ENCODE measurements at places on chromosomes 1 and 21. TPM values are rescaled to one million over a fixed set of nuclear protein-coding genes. Genes with fewer than 3 reads are reported as not detected.

GRCh38 chr1:34898330-34898761, 31.1 kb downstream of the DLGAP3 start:
- peaks cover 3% of the 10 kb centered on the region for H3K4me1 ChIP-seq
- H3K27me3 ChIP-seq: no peaks in the 10 kb centered on the region
- no peak for DNase-seq
- no peaks in the 10 kb centered on the region for H3K36me3 ChIP-seq

GRCh38 chr1:37999430-38000232, 5.7 kb downstream of the FHL3 start:
- H3K4me3 ChIP-seq: 0 out of 2 replicates have a peak overlapping the region, but pooled peaks have one; percentile 3
- H3K36me3 ChIP-seq: peaks cover 7% of the 10 kb centered on the region
- peak overlapping the region; percentile 37 for H3K27ac ChIP-seq
- DNase-seq: peak; percentile 55

GRCh38 chr1:226233806-226234205, 10.3 kb downstream of the MIXL1 start:
- H3K4me1 ChIP-seq: no peaks in the 10 kb centered on the region
- peaks cover 29% of the 10 kb centered on the region for H3K36me3 ChIP-seq
- H3K27ac ChIP-seq: no peak overlapping the region
- no peaks in the 10 kb centered on the region for H3K27me3 ChIP-seq
- no peak for DNase-seq

- H3K36me3 ChIP-seq: no peaks in the 10 kb centered on the region
- no peak overlapping the region for H3K27ac ChIP-seq
- no peaks in the 10 kb centered on the region for H3K4me1 ChIP-seq
- no peak overlapping the region for H3K4me3 ChIP-seq
- H3K27me3 ChIP-seq: no peaks in the 10 kb centered on the region
These were observed 54.1 kb downstream of the CD2 start for GRCh38 chr1:116808200-116808847.

Gene A3GALT2
- total RNA-seq: not detected

Gene KCNH1
- total RNA-seq: 0.38 TPM

Gene NFASC
- 15.2 TPM for total RNA-seq

DNA sequence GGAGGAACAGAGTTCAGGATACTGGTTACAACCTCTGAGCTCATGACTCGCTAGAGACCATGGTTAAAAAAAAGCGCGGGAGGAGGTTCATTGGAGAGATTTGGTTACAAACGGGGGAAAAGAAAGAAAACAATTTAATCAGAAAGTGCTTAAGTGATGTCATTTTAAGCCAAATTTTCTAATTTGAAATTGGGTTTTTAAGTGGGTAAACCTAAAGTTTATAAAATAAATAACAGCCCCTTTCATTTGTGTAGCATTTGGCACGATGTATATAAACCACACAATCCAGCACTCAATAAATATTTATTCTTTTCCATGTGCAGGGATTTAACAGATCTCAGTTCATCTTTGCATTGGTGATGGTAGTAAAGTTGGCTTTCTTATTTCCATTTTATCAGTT, 7.0 kb upstream of the DPT start:
- no peak for DNase-seq
- H3K4me3 ChIP-seq: no peak overlapping the region
- H3K4me1 ChIP-seq: no peaks in the 10 kb centered on the region
- H3K27me3 ChIP-seq: no peaks in the 10 kb centered on the region
- H3K36me3 ChIP-seq: no peaks in the 10 kb centered on the region

Gene SPRR1A
- total RNA-seq: not detected

GRCh38 chr1:206506405-206507283, 687 bp upstream of the RASSF5 start:
- no peak overlapping the region for H3K27ac ChIP-seq
- H3K4me3 ChIP-seq: peak overlapping the region; percentile 67
- no peak for DNase-seq
- peaks cover 8% of the 10 kb centered on the region for H3K4me1 ChIP-seq
- H3K27me3 ChIP-seq: peaks cover 49% of the 10 kb centered on the region

Gene WNT3A
- 0.19 TPM for total RNA-seq

GRCh38 chr1:154859786-154860155, 10.3 kb downstream of the KCNN3 start:
- no peak overlapping the region for H3K27ac ChIP-seq
- no peaks in the 10 kb centered on the region for H3K27me3 ChIP-seq
- H3K4me3 ChIP-seq: no peak overlapping the region
- no peak for DNase-seq
- H3K36me3 ChIP-seq: no peaks in the 10 kb centered on the region
- peaks cover 7% of the 10 kb centered on the region for H3K4me1 ChIP-seq

- H3K4me1 ChIP-seq: peaks cover 2% of the 10 kb centered on the region
- H3K4me3 ChIP-seq: no peak overlapping the region
- DNase-seq: no peak
These were observed 32.8 kb downstream of the AKNAD1 start for GRCh38 chr1:108824051-108824450.

DNA sequence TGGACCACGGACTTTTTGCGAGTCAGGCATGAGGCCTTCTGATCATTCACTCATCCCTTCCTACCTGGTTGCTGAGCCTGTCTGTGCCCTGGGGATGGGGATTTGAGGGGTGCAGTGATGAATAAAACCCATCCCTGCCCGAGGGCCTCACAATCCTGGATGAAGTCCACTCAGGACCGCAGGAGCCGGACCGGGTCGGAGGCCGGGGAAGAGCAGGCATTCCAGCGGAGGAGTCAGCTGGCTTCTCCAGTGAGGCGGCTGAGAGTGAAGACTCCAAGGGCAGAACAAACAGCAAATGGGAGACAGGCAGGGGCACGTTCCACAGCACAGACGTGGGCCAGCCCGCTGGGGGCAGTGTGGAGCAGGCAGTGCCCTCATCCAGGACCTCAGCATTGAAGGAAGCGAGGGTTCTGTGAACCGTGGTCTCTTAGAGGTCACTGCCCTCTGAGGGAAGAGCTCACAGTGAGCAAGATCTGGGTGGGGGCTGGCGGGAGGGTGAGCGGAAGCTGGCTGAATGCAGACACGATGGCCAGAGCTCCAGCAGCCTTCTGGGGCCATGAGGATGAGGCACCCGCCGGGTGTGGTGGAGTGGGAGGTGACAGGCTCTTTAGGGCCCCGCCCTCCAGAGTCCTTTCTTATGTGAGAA, 10.9 kb upstream of the LRRC3 start:
- no peak overlapping the region for H3K27ac ChIP-seq
- DNase-seq: peak; percentile 85
- no peaks in the 10 kb centered on the region for H3K4me1 ChIP-seq
- H3K36me3 ChIP-seq: no peaks in the 10 kb centered on the region
- no peak overlapping the region for H3K4me3 ChIP-seq

Gene VCAM1
- total RNA-seq: not detected

Gene MKNK1
- total RNA-seq: 21.5 TPM

- peaks cover 11% of the 10 kb centered on the region for H3K36me3 ChIP-seq
- H3K4me1 ChIP-seq: no peaks in the 10 kb centered on the region
- DNase-seq: no peak
- H3K27me3 ChIP-seq: no peaks in the 10 kb centered on the region
These were observed 674 bp upstream of the TTC4 start for GRCh38 chr1:54714881-54715492.

- H3K36me3 ChIP-seq: no peaks in the 10 kb centered on the region
- no peak overlapping the region for H3K4me3 ChIP-seq
- DNase-seq: no peak
- no peaks in the 10 kb centered on the region for H3K27me3 ChIP-seq
- no peak overlapping the region for H3K27ac ChIP-seq
- peaks cover 8% of the 10 kb centered on the region for H3K4me1 ChIP-seq
These were observed 50.0 kb upstream of the COL18A1 start for GRCh38 chr21:45354970-45355369.

DNA sequence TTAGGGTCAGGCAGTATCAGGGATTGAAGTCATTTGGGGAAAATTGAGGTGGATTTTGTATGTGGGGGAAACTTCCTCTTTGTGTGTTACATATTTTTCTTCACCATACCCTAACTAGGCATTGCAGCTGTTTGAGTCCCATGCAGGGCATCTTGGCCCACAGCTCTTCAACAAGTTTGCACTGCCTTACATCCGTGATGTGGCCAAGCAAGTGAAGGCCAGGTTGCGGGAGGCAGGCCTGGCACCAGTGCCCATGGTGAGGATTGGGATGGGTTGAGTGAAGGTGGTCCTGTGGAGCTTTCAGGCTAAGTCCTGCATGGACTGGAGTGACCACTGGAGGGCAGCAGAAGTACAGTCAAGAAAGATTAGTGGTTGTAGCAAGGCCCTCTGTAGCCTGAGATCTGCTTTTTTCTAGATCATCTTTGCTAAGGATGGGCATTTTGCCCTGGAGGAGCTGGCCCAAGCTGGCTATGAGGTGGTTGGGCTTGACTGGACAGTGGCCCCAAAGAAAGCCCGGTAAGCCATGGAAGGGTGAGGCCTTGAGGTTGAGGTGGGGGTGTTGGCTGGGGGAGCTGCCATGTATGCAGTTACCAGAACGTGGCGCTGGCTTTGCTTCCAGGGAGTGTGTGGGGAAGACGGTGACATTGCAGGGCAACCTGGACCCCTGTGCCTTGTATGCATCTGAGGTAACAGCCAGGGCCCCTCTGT, 2.4 kb downstream of the UROD start:
- H3K4me1 ChIP-seq: peaks cover 5% of the 10 kb centered on the region
- H3K36me3 ChIP-seq: 0 out of 2 replicates have a peak, but pooled peaks cover 3% of the 10 kb centered on the region
- no peak overlapping the region for H3K4me3 ChIP-seq
- H3K27ac ChIP-seq: no peak overlapping the region

- no peak overlapping the region for H3K27ac ChIP-seq
- H3K36me3 ChIP-seq: no peaks in the 10 kb centered on the region
- H3K27me3 ChIP-seq: no peaks in the 10 kb centered on the region
- no peak overlapping the region for H3K4me3 ChIP-seq
- no peak for DNase-seq
These were observed 11.1 kb upstream of the C8A start for GRCh38 chr1:56843544-56843943.

- no peaks in the 10 kb centered on the region for H3K27me3 ChIP-seq
- no peaks in the 10 kb centered on the region for H3K4me1 ChIP-seq
- H3K36me3 ChIP-seq: no peaks in the 10 kb centered on the region
- no peak overlapping the region for H3K4me3 ChIP-seq
These were observed 7.5 kb upstream of the LAMC2 start for GRCh38 chr1:183178545-183178944.

DNA sequence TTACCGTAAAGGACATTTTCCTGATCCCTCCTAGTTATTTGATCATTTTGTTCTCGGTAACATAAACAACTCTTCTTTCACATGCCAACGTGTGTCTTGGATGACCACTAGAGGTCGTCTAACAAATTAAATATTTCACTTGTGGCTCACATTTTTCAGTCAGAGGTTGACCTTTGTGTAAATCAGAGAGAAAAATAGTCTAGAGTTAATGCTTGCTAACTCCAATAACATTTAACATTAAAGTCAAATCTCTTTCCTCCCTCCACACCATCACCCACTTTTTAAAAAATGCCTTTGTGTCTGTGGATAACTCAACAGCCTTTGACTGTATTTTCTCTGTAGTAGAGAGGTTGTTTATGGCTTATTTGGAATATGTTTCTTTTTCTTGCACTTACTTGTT, 220.5 kb upstream of the B3GALT2 start:
- H3K4me1 ChIP-seq: no peaks in the 10 kb centered on the region
- no peak overlapping the region for H3K27ac ChIP-seq
- DNase-seq: no peak
- H3K4me3 ChIP-seq: no peak overlapping the region
